ENCODE measurements at places on chromosomes 3 and 15.

DNA sequence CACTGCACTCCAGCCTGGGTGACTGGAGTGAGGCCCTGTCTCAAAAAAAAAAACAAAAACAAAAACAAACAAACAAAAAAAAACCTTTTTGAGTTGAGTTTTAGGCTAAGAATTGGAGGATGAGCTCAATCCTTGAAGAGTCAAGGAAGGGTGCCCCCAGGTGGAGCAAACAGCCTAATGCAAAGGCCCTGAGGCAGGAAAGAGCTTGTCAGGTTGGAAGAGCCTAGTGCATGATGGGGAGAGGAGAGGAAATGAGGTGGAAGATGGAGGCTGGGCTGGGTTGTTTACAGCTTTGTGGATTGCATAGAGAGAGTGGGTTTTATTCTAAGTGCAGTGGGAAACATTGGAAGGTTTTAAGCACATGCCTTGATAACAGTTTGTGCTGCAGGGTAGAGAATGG, 2.1 kb upstream of the SNX22 start:
- no peak for DNase-seq

- DNase-seq, result no peak
These were observed 82.1 kb downstream of the IL5RA start for GRCh38 chr3:3027976-3028567.

DNA sequence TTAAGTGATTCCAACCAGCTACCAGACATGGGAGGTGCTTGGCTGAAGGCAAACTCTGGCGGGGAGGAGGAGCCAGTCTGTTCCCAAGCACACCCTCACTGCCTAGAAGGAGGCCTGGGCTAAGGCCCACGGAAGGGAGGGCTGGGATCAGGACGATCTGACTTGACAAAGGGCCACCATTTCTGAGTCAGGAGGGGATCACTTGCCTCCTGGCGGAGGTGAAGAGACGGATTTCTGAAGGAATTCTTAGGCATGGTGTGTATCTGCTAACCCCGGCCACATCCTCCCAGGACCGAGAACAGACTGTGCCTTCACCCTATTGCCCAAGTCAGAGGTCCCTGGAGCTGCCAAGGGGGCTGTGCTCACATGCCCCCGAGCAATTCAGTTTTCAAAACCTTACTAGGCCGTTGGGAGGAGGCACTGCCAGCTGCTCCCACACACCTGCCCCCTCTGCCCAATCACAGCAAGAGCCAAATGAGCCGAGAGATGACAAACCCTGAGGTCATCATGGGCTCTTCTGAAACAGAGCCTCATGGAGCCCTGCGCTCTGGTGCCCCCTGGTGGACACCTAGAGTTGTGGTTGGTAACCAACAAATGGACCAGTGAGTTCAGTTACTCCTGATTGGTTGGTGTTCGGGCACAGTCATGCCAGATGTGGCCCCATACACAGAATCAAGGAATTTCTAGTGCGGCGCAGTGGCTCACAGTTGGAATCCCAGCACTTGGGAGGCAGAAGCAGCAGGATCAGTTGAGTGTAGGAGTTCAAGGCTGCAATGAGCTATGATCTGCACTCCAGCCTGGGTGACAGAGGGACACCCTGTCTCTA, 6.5 kb upstream of the TNK2 start:
- no peak for DNase-seq

DNA sequence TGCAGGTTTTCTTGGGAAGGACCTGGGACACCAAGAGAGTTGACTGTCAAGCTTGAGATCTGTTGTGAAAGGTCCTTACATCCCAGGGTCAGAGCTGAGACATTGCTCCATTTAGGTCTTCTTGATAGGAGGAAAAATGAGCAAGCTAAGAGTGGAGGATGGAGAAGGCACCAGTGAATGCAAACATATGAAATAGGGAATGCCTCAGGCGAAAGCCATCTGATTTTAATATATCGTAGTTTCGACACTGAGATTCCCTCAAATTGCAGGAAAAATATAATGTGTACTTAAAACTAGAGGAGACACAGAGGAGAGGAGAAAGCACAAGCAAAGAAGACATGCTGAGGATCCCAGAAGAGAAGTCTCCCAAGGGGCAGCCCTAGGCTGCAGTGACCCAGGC, 85.5 kb downstream of the TM4SF4 start:
- DNase-seq, result no peak

GRCh38 chr3:29978036-29978435, 628.4 kb upstream of the TGFBR2 start:
- DNase-seq, result no peak

DNA sequence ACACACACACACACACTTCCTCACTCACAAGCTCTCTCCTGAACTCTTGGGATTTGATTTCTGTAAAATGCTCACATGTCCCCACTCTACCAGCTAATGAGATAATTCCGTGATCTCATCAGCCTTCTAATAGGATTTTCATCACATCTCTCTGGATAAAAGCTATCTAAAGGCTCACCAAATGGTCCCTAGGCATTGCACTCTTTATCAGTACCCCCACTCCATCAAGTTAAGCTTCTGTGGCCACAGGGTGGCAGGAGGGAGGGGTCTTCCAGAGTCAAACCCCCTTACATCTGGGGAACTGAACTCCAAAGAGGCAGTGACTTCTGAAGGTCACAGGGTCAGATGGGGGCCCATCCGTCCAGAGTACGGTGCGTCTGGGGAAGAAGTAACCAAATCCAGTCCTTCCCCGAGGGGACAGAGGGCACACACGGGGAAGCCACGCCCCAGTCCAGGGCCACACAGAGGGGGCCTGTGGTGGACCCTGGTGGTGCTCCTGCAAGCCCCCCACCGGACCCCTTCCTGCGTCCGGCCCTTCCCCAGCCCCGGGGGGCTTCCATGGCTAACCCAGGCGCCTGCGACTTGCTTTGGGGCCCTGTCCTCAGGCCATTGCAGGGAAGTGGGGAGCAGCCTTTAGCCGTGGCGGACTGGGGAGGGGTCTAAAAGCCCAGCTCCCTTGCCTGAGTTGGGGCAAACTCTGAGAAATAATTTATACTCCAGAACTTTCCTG, 25.5 kb downstream of the CPN2 start:
- no peak for DNase-seq

- no peak for DNase-seq
These were observed 37.9 kb downstream of the CRYGS start for GRCh38 chr3:186506191-186506739.

DNA sequence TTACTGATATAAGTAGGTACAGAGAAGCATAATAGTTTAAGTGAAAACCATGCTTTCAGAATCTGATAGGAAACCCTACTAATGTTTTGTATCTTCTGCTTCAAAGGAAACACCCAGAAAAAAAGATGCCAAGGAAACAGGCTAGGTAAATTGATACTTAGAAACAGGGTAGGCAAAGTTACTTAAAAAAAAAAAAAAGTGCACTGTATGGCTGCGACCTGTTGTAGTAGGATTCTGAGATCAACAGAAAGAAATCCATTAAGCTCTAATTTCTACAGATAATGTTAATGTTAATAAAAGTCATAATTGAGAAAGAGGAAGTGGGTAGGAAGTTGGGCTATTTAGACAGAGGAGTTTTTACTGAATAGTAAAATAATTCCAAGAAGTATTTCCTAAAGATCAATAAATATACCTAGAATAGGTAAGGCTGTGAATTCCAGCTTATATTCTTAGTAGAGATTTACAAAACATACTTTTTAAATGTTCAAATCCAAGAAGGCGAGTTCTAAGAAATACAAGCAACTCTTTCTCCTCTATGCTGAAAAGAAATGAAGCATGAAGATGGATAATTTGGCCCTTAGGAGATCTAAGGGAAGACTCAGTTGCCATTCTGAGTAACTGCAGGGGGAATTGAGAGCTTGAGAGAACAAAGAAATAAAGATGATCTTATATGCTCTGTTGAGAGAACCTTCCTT, 24.1 kb upstream of the STT3B start:
- no peak for DNase-seq

DNA sequence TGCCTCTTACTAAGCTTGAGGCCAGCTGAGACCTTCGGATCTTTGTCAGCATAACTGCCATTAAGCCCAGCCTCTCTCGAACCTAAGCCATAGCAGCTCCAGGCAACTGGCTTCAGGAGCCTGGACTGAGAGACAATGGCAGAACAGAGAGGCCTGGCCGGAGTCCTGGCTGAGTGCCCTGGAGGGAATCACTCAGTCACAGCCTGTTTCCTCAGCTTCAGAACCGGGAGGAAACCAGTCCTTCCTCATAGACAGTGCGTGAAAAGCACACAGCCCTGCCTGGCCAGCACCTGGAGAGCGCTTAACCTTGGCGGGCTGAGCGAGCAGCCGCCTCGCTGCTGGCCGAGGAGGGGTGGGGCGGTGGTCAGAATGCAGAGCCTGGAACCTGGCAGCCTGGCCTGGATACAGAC, 21.6 kb downstream of the RNU5B-1 start:
- no peak for DNase-seq

GRCh38 chr15:51186181-51186705, 91.5 kb upstream of the TNFAIP8L3 start:
- no peak for DNase-seq

DNA sequence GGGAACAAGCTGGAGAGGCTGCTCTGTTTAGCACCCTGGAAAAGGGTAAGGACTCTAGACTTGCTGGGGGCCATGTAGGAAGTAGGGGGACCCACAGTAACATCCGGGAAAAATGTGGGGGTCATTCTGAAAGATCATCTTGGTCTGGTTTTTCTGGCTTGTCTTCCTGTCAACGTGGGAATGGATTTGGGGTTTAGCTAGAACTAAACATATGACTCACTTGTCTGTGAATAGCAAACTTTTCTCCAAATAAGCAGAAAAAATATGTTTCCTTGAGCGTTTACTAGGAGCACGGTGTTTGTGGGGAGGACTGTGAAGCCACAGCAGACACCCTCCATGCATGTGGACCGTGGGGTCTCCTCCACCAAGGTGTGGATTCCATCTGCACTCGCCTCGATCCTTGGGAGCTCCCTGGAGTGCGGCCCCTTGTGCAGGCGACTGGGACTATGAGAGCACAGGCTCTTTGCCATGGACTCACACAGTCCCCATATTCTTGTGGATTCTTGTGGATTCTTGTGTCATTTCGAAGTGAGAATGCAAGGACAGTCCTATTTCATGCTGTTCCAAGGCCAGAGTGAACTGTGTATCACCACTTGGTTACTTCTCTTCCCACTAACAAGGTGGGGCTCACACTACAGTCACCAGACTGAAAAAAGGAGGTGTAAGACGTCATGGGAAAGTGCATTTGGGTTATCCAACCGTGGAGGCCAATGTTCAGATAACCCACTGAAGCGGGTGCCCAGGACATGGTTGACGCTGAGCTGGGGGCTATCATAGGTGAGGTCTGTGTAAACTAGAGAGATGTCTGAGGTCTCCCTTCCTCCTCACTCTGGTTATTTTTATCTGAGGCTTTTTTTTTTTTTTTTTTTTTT, 25.5 kb downstream of the PGPEP1L start:
- DNase-seq, result no peak

DNA sequence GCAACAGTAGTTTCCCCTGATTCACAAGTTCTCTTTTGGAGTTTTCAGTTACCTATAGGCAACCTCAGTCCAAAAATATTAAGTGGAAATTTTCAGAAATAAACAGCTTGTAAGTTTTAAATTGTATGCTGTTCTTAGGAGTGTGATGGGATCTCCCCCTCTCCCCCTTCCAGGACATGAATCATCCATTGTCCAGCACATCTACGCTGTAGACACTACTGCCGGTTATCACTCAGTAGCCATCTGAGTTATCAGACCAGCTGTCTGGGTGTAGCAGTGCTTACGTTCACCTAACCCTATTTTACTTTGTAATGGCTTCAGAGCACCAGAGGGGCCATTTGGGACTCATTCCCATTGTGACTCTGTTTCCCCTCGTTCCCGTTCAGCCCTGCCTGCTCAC, 96.7 kb upstream of the PLXNA1 start:
- DNase-seq, result no peak

GRCh38 chr3:53238051-53238850, 17.6 kb downstream of the TKT start:
- DNase-seq, result no peak

- no peak for DNase-seq
These were observed 72.6 kb downstream of the REC114 start for GRCh38 chr15:73515527-73515926.

GRCh38 chr15:85497172-85497569, 116.8 kb downstream of the AKAP13 start:
- no peak for DNase-seq

GRCh38 chr3:98056035-98056434, 20.9 kb upstream of the GABRR3 start:
- no peak for DNase-seq

DNA sequence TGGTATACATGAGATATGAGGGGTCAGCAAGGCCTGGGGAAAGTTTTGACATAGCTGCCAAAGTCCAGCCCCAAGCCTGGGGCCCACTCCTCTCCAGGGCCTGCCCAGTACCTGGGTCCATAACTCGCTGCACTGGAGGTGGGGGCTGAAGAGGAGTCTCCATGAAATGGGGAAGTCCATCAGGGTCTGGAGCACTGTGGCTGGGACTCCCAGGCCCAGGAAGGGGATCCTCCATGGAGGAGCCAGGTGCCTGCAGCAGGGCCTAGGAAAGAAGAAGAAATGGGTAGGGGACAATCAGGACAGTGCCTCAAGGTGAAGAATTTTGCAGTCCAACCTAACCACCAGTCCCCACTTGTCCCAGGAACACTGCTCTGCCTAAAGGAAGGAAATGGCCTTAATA, 8.2 kb downstream of the GORASP1 start:
- DNase-seq, result no peak

DNA sequence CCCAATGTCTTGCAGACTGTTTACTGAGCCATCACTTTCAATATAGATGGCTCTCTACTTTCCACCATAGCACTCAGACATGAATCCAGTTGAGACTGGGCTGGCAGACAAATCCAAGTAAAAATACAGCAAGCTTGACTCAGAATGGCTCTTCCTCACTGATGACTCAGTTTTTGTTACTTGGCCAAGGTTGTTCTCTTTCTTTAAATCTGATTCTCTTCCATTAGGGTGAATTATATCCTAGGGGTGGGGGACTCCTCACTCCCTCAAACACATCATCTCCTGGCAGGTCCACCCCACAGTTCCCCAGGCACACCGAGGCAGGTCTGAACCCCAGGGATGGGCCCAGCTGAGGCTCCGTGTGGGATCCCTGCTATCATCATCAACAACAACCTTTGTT, 157.9 kb downstream of the MEX3B start:
- DNase-seq, result no peak

DNA sequence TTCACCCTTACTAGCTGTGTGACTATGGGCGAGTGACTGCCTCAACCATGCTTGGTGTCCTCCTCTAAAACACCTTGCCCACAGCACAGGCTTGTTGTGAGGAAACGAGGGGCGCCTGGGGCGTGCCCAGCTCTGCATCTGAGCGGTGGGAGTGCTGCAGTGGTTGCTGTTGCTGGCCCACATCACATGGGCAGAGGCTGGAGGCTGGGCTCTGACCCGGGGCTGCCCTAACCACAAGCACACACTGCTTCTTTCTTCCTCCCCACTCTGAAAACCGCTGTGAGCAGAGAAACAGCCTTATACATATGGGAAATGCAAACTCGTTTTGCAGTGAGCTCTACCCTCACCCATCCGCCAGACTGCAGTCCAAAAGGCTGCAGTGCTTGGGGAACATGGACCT, 74.8 kb upstream of the RPL32 start:
- no peak for DNase-seq

- no peak for DNase-seq
These were observed 59.1 kb upstream of the COL8A1 start for GRCh38 chr3:99579246-99579645.
